IPS DF 6.9 (cell line): ENCODE measurements at places on chromosomes 4 and X.

GRCh38 chrX:28127662-28128061 is 146.4 kb upstream of the DCAF8L1 start:
- no peak overlapping the region for H3K27ac ChIP-seq
- no peaks in the 10 kb centered on the region for H3K4me1 ChIP-seq
- H3K4me3 ChIP-seq = no peak overlapping the region
- H3K36me3 ChIP-seq = no peaks in the 10 kb centered on the region
- H3K27me3 ChIP-seq = peaks cover 9% of the 10 kb centered on the region; the same call in 1 of the 2 replicates

GRCh38 chr4:102734116-102734515 is 26.7 kb downstream of the MANBA start:
- H3K36me3 ChIP-seq = no peaks in the 10 kb centered on the region
- H3K4me3 ChIP-seq = no peak overlapping the region
- DNase-seq = no peak
- H3K27ac ChIP-seq = no peak overlapping the region
- H3K4me1 ChIP-seq = peaks cover 2% of the 10 kb centered on the region; the same call in 1 of the 2 replicates

DNA sequence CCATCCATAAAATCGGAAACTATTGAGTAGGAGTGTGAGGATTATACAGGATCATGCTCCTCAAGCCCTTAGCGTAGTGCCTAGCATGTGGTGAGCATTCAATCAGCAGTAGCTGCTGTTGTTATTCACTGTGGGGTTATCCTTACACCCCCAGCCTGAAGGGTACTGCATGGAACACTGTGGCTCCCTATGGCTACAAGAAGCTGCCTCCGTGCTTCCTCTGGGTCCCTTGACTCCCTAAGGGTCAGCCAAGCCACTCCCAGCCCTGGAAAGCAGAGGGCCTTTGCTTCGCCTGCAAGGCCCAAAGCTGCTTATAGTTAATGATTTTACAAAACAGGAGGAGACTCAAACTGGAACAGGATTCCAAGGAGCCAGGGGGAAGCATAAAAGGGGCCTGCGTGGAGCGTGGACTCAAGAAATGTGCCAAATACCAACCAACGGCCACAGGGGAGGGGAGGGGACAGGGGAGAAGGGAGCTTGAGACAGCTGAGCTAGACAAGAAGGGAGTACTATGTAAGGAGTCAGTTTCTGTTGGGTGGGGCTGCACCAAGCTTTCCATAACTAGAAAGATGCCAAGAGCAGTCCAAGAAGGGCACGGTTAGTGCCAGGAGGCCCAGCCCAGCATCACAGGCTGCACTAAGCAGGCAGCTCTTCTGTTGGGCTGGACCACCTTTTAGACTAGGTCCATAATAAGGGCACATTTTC is 15.9 kb downstream of the SEPTIN6 start:
- no peaks in the 10 kb centered on the region for H3K27me3 ChIP-seq
- no peak overlapping the region for H3K4me3 ChIP-seq
- no peak for DNase-seq
- H3K27ac ChIP-seq = no peak overlapping the region
- no peaks in the 10 kb centered on the region for H3K36me3 ChIP-seq

DNA sequence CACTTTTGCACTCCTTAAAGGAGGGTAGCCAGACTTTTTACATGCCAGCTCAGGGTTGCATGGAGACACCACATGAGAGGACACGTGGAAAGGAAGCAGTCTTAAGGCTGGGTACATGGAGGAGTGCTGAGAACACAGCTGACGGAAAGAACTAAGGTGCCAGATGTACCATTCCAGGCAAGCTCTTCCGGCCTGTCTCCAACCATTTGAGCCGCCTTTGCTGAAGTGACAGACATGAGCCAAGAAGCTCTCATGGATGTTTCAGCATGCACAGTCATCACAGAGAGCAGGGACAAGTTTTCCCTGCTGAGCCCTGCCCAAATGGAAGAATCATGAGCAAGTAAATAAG is 83.4 kb upstream of the BMP2K start:
- no peaks in the 10 kb centered on the region for H3K36me3 ChIP-seq
- H3K27me3 ChIP-seq = no peaks in the 10 kb centered on the region
- H3K4me3 ChIP-seq = no peak overlapping the region
- no peak overlapping the region for H3K27ac ChIP-seq

GRCh38 chr4:41406113-41406516 is 131.8 kb upstream of the LIMCH1 start:
- H3K27me3 ChIP-seq = no peaks in the 10 kb centered on the region
- no peak overlapping the region for H3K4me3 ChIP-seq
- no peak for DNase-seq
- no peaks in the 10 kb centered on the region for H3K36me3 ChIP-seq
- H3K4me1 ChIP-seq = no peaks in the 10 kb centered on the region
- no peak overlapping the region for H3K27ac ChIP-seq

DNA sequence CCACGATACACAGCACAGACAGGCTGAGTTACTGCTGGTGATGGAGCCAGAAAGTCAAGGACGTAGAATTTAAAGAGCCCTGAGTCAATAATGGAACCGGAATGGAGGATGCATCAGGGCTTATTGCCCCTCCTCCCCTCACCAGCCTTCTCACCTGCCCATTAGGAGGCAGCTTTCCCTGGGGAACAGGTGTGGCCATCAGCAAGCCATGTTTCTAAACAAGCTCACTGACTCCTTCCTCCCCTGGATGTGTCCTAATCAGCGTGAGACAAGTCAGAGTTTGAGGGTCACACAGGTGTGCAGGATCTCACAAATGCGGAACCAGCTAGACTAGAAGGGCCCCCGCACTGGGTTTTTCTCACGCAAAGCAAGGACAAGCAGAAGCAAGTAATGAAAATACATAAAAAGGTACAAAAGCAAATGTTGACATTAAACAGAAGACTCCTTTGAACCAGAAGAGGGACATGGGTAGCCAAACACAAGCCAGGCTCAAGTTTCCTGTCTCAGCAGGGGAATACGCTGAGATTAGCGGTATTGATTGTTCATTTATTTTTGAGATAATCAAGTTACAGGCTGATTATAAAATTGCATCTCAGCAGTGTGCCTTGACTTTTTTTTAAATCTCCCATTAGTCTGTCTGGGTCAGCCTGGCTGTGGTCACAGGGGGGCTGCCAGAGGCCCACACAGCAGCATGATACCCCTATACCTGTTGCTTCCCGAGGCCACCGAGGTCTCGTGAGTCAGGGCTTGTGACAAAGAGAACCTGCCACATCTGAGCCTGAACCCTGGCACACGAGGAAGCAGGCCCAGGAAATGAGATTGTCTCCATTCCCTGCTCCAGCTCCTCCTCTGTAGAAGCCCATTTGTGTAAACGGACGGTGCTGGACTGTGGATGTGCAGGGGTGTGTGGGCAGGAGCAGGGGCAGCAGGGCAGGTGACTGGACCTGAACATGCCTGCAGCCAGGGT is 37.4 kb downstream of the CCKAR start:
- no peaks in the 10 kb centered on the region for H3K27me3 ChIP-seq
- DNase-seq = no peak
- 0 out of 2 replicates have a peak, but pooled peaks cover 2% of the 10 kb centered on the region for H3K4me1 ChIP-seq
- H3K27ac ChIP-seq = no peak overlapping the region
- no peak overlapping the region for H3K4me3 ChIP-seq

GRCh38 chr4:186307497-186307896 is 41.5 kb downstream of the F11 start:
- DNase-seq = no peak
- H3K27ac ChIP-seq = no peak overlapping the region
- H3K4me1 ChIP-seq = no peaks in the 10 kb centered on the region
- no peaks in the 10 kb centered on the region for H3K27me3 ChIP-seq

DNA sequence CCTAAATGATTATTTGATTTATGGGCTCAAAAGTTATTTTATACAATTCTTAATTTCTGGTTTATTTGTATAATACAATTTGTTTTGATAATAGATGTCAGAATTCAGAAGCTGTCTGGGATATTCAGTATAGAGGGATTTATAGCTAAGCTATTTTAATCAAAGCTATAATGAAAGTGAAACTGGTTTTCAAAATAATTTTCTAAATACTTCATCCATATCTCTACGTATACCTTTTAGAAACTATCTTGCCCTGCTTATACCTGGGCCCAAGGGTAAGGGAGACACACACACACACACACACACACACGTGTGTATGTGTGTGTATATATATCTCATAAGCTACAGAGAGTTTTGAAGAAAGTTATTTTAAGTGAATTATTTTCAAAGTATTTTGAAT is 2.9 kb downstream of the TMEM131L start:
- H3K27me3 ChIP-seq = no peaks in the 10 kb centered on the region
- H3K36me3 ChIP-seq = no peaks in the 10 kb centered on the region
- 0 out of 2 replicates have a peak, but pooled peaks cover 1% of the 10 kb centered on the region for H3K4me1 ChIP-seq
- no peak overlapping the region for H3K4me3 ChIP-seq
- no peak for DNase-seq

DNA sequence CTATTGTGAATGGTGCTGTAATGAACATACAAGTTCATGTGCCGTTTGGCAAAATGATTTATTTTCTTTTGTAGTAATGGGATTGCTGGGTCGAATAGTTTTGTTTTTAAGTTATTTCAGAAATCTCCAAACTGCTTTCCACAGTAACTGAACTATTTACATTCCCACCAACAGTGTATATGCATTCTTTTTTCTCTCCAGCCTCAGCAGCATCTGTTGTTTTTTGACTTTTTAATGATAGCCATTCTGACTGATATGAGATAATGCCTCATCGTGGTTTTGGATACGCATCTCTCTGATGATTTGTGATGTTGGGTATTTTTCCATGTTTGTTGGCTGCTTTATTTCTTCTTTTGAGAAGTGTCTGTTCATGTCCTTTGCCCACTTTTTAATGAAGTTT is 246.3 kb upstream of the ADGRL3 start:
- H3K27ac ChIP-seq = no peak overlapping the region
- DNase-seq = no peak
- H3K27me3 ChIP-seq = no peaks in the 10 kb centered on the region
- H3K4me3 ChIP-seq = no peak overlapping the region

DNA sequence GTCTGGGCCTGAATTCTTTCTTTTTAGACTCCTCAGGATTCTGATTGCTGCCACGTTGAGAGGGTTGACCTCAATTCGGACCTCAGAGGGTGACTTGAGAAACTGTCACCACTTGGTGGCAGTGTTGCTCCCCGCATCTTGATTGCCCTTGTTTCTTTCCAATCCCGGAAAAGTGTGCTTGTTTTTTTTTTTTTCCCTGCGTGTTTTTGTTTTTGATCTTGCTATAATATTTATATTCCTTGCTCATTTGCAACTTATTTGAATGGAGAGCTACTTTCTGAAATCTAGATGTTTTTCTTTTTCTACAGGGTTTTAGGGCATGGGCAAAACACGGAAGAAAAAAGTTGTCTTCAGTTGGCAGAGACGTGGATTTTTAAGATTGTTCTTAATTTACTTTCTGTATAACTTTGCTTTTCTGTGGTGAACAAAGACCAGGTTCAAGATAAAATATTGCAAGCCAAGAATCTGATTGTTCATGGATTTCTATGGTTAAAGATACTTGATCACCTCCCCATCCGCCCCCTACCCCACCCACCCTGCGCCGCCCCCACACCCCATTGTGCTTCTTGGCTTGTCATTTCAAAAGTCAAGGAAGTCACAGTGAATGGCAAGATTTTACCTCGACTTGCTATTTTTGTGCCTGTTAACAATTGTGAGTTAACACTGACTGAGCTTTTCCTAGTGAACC is 102.0 kb downstream of the PTTG2 start:
- peak; percentile 66 for DNase-seq
- H3K27ac ChIP-seq = no peak overlapping the region
- H3K4me1 ChIP-seq = no peaks in the 10 kb centered on the region
- H3K27me3 ChIP-seq = no peaks in the 10 kb centered on the region
- no peak overlapping the region for H3K4me3 ChIP-seq
- H3K36me3 ChIP-seq = no peaks in the 10 kb centered on the region

DNA sequence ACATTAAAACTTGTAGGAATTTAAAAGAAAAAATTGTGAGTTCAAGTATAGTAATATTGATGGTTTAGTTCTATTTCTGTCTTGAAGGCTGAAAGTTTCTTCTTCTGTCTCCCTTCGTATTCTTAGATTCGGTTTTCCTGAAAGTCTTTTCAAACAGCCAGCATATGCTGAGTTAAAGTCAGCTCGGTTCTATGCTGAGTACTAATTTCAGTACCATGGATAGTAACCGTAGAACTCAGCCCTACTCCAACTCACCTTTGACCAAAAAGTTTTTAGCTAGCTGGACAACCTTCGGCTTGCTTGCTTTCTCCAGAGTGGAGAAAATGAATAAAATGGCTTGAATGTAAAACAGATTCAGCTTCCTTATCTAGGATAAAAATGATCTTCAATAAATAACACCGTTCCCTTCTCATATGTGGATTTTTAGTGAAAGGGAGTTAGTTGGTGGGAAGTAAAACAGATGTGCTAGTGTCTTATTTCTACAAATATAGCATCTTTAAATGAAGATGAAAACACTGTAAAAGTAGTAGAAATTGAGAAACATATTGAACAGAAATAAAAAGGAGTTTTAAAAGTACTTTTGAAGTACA is 5.2 kb downstream of the POU4F2 start:
- no peaks in the 10 kb centered on the region for H3K36me3 ChIP-seq
- peaks cover 4% of the 10 kb centered on the region; the same call in 1 of the 2 replicates for H3K4me1 ChIP-seq
- peaks cover 65% of the 10 kb centered on the region for H3K27me3 ChIP-seq
- no peak overlapping the region for H3K27ac ChIP-seq

DNA sequence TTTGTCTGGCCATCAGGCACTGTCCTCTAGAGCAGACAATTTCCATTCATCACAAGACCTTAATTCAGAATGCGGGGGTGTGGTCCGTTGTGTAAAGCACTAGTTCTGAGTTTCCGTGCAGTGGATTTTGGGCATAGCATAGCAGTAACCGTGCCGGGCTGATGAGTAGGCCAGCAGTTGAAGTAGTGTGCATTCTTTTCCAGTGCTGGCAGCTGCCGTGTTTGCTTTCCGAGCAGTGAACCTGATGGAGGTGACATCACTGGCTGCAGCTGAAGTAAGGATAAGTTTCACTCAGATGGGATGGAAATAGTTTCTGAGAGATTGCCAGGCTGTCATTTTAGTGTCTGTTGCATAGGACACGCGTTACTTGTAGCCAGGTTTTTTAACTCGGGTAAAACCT is 107.0 kb upstream of the STIM2 start:
- no peak overlapping the region for H3K4me3 ChIP-seq
- no peak overlapping the region for H3K27ac ChIP-seq
- no peaks in the 10 kb centered on the region for H3K36me3 ChIP-seq
- no peaks in the 10 kb centered on the region for H3K27me3 ChIP-seq
- no peak for DNase-seq
- H3K4me1 ChIP-seq = no peaks in the 10 kb centered on the region

- no peak overlapping the region for H3K4me3 ChIP-seq
- no peaks in the 10 kb centered on the region for H3K27me3 ChIP-seq
- H3K27ac ChIP-seq = no peak overlapping the region
- DNase-seq = no peak
These were observed 130.3 kb downstream of the DIPK2B start for GRCh38 chrX:45070116-45071007.
